ENCODE measurements at places on chromosomes 3 and 15. TPM values are rescaled to one million over a fixed set of nuclear protein-coding genes. Genes with fewer than 3 reads are reported as not detected.

Gene SCN5A
- polyA plus RNA-seq: not detected

Gene PARP15
- polyA plus RNA-seq: 3.2 TPM

Gene MOBP
- polyA plus RNA-seq: not detected

Gene ZNF592
- polyA plus RNA-seq: 14.0 TPM

Gene CCDC32
- 44.8 TPM for polyA plus RNA-seq

Gene GOLGA8G
- not detected for polyA plus RNA-seq

All from naive thymus-derived CD4-positive, alpha-beta T cell (primary cell).